Posterior cingulate gyrus (tissue), 11 donors: ENCODE measurements at places on chromosomes 7 and 10.
A peak's percentile ranks its signal among the peaks of the same experiment; 100 is the strongest.

DNA sequence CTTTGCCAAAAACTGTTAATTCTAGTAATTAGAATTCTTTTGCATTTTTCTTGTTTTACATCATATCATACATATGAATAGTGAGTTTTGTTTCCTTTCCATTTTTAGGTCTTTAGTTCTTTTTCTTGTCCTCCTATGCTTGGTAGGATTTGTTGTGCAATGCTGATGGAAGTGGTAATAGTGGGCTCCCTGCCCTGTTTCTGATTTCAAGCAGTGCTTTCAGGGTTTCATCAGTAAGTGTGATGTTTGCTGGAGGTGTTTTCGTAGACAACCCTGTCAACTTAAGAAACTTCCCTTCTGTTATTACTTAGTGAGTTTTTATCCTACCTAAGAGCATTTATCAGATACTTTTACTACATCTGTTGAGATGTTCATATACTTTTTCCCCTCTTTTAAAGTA lies 50.5 kb downstream of the CSGALNACT2 start:
- no peak for DNase-seq

- DNase-seq: no peak
These were observed 141.2 kb downstream of the MLLT10 start for GRCh38 chr10:21675157-21675796.

DNA sequence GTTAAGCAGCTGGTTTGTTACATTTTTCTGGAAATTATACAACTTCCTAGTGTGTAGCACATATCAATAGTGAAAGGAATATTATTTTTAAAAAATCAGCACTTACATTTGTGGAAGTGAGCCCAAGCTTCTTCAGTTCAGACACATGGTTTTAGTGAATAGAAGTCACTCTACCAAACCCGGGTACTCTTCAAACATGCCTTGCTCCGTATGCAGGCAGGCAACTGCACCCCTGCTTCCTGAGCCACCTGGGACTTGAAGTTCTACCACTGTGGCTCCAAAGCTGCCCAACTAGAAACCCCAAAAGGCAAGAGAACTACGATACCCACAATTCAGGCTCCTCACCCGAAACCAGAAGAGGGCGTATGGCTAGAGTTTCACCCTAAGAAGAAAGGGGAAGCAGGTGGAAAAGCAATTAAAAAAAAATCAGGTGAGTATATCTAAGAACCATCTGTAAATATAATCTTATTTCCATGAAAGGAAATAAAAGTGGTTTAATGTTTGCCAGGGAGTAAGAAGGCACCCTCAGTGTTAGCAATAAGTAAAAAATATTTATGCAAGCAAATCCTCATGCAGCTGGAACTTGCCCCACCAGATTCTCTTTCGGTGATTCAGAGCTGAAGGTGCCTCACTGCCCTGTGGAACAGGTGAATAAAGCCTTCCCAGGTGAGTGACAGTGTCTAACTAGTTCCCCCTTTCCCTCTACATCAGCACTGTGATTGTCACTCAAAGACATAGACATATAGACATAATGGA lies at the start of gene MACC1:
Gene MACC1, minus strand, starts transcription at position 192 of the 756 bp plus-strand sequence. CDS start 55,522 bp downstream, outside the sequence.
- DNase-seq: no peak

GRCh38 chr7:4739528-4739992 lies 35.9 kb upstream of the AP5Z1 start:
- no peak for DNase-seq

DNA sequence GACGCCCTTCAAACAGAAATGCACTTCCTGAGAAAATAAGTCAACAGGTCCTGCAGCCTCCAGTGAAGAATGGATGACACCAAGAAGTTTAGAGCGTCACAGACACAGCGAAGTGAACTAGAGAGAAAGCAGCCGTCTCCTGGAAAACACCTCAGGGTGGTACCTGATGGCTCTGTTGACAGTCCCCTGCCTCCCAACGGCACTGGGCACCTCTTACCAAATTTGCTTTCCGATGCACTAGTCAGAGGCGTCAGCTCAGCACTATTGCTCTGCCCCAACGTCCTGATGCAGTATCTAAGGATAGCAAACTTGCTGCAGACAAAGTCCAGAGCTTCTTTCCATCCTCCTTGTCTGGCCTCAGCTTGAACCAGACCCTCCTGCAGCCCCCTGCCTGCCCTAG lies 38.3 kb downstream of the SFMBT2 start:
- DNase-seq: no peak

DNA sequence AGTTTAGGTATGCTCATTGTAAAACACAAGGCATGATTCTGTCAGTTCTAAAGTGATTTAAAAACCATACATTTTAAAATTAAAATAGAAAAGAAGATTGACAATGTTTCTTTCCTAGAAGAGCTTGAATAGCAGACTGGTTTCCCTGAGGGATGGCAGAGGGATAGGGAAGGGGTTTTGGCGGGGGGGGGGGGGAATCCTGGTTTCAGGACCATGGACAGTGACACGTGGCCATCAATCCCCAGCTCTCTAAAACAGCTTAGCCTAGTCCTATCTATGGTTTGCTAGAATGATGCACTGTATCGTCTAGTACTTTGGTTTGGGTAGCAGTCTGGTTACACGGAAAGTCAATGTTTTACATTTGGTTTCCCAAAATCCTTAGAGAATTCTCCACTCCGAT lies 88.7 kb downstream of the PHYHIPL start:
- no peak for DNase-seq

- DNase-seq: no peak
These were observed 59.4 kb downstream of the PLCE1 start for GRCh38 chr10:94052866-94053791.

DNA sequence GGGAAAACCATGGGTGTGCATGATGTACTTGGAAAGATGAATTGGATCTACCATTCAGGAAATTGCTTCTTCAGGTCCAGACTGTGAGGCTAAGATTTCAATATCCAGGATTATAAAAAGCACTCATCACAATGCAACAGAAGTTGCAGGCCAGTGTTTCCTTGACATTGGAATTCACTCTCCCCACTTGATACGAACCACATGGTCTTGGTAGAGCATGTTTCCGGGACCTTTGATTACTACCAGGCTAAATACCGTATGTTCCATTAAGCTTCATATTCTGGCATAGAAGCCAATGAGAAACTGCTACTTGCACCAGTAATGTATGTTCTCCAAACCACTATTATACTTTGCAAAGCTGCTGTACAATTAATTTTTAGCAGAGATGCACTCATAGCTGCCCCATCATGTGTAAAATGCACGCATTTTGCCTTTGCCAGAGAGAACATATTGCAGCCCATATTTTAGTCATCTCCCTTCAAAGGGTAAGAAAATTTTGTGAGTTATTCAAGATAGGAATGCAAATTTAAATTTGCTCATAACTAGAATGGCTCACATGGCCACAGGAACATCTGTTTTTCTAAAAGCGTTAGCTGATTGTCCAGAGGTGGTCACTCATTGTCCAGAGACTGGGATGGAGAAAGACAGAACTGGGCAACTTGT lies 8.1 kb downstream of the FRMD4A start:
- no peak for DNase-seq

- DNase-seq: no peak
These were observed 157.5 kb upstream of the PHYHIPL start for GRCh38 chr10:59018977-59019376.

- DNase-seq: no peak
These were observed 29.6 kb downstream of the AMZ1 start for GRCh38 chr7:2717293-2718261.

DNA sequence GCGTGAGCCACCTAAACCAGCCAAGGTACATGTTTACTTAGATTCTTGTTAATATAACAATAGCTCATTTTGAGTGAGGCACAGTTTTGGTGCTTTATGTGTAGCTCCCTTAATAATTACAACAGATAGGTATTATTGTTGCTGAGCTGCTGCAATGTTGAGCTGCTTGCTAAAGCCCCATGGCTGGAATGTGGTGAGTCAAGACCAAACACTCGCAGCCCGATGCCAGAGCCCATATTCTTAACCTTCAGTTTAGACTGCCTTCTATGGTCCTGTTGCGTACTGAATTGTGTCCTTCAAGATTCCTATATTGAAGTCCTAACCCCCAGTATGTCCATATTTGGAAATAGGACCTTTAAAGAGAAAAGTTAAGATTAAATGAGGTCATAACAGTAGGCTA lies 407.1 kb downstream of the NEBL start:
- DNase-seq: no peak

DNA sequence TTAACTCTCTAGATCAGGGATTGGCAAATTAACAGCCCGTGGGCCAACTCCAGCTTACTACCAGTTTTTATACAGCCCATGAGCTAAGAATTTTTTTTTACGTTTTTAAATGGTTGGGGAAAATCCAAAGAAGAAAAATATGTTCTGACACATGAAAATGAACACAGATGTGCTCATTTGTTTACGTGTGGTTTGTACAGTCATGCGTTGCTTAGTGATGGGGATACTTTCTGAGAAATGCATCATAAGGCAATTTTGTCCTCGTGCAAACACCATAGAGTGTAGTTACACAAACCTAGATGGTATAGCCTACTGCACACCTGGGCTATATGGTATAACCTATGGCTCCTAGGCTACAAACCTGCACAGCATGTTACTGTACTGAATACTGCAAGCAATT lies 8.3 kb upstream of the SMKR1 start:
- no peak for DNase-seq

- peak; percentile 70 for DNase-seq
These were observed 69.4 kb downstream of the AMZ1 start for GRCh38 chr7:2757361-2757903.

- DNase-seq: no peak
These were observed 2.5 kb upstream of the KEL start for GRCh38 chr7:142964502-142965246.

GRCh38 chr10:20922451-20922850 lies 25.3 kb upstream of the NEBL start:
- DNase-seq: no peak

DNA sequence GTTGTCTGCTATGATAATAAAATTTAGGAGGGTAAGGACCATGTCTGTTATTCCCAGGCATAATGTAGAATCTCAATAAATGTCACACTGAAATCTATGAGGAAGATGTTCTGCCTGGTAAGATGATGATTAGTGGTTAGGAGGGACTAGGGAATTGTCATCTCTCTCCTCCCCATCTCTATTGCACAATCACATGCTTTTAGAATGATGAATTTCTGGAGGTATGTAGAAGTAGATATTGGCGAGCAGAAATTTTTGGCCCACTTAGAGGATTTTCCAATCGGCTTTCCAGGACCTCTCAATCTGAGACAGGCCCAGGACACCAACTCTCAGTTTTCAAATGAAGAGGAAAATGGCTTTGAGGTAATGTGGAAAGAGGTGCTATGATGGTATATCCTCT lies 2.0 kb upstream of the PITX3 start:
- DNase-seq: no peak

- DNase-seq: no peak
These were observed 26.4 kb upstream of the ITPRID1 start for GRCh38 chr7:31487476-31487875.

DNA sequence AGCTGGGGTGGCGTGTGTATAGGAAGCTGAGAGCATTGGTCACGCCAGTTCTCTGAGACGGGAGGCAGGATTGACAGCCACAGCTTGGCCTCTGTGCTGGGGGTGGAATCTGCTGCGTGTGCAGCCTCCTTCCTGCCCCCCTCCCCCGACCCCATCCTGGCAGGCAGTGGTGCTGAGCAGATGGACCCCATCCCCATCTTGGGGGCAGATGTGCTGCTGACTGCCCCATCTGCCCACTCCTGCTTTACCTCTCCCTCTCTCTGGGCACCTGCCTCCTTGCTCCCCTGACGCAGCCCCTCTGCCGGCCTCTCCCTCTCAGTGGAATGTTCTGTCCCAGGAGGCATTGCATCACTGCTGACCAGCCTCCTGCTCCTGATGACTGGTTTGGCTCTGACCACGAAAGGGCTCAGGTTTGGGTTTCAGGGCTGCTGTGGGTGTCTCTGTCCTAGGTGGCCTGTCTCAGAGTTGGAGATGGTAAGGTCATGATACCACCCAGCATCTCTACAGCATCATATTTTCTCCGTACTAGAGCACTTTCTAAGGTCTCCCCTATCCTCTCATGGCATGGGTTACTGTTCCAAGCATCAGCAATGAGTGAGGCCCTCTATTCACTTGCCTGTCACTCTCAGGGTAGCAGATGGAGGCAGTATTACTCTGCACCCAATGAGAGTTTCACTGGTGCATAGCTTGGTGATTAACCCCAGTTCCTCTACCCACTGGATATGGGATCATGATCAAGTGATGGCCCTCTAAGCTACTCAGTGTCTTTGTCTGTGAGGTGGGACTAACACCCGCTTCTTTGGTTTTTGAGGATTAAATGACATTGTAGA lies 81.9 kb downstream of the RBM20 start:
- no peak for DNase-seq

DNA sequence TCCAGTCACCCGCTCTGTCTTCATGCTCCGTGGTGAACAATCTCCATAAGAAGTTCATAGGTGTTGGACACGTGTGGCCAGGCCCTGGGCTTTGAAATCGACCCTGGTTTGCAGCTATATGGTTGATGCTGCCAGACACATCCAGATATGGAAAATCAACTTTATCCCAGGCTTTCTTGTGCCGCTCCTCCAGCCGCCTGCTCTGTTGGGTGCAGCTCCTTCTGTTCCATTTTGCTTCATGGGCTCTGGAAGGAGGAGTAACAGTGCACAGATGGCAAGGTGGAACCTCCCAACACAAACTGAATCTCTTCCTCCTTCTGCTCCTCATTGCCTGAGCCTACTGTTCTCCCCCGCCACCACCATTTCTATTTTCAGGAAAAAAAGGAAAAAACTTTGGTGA lies 44.7 kb downstream of the THNSL1 start:
- no peak for DNase-seq

DNA sequence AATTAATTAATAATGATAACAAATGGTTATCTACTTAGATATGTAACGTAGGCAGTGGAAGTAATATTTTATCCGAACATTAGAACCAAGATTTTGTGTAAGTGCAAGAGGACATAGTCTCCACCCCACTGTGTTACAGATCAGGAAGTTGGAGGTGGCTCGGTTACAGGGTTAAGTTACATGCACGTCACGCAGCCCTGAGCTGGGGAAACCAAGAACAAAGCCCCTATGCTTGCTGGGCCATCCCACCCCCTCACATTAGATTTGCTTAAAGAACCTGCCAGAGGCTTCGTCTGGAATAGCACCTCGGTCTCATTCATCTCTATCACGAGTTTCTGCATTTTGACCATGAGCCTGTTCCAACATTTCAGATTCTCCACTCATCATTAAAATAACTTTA lies 214.1 kb downstream of the ADARB2 start:
- DNase-seq: no peak

DNA sequence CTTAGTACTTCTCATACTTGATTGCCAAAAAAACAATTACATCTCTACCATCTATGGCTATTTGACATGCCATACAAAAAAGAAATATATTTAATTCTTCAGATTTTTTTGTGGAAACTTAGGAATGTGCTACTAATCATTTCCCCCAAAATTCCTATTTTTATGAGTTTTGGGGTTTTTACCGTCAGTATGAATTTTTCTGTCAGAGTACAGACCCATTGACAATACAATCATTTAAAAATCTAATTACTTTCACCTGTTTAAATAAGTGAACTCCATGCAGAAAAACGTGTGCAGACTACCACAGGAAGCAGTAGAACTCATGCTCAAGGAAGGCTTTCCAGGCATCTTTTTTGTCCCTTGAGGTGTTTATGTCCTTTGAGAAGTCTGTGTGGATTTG lies 48.8 kb upstream of the FOXP2 start:
- no peak for DNase-seq
